Putamen (tissue), 1 donor: ENCODE measurements at places on chromosomes 5 and 9.
A peak's percentile ranks its signal among the peaks of the same experiment; 100 is the strongest.

DNA sequence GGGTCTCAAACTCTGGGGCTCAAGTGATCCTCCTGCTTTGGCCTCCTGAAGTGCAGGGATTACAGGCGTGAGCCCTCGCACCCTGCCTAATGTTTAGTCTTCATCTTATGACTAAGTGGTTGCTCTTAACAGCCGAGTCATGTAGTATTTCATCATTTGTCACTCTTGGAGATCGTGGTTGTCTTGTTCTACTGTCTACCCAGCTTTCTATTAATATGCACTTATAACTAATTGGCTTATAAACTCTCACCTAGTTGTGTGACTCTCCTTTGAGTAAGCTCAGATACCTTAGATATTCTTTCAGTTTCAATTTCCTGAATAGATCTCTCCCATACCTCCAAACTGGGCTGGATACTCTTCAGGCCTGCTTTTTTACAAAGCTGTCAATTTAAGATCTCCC lies 19.9 kb downstream of the SLC44A1 start:
- DNase-seq, result no peak

GRCh38 chr9:91055845-91056244 lies 254.2 kb downstream of the SYK start:
- no peak for DNase-seq

GRCh38 chr9:29928072-29928471 lies 2354.8 kb upstream of the C9orf72 start:
- DNase-seq, result no peak

DNA sequence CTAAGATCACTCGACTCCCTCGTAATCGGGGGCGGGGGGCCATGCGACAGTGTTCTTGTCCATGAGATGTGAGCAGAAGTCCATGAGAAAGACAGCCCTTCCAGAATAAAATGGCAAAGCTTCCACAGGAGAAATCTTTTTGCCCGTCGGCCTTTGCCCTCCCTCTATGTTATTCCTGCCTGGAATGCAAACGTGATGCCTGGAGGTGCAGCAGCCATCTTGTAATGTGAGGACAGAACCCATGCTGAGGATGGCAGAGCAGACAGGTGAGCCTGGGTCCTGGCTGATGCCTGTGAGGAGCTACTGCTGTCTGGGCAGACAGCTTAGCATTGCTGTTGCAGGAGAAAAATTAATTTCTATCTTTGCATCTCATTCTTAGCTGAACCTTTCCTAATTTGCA lies 17.2 kb downstream of the MED10 start:
- no peak for DNase-seq

DNA sequence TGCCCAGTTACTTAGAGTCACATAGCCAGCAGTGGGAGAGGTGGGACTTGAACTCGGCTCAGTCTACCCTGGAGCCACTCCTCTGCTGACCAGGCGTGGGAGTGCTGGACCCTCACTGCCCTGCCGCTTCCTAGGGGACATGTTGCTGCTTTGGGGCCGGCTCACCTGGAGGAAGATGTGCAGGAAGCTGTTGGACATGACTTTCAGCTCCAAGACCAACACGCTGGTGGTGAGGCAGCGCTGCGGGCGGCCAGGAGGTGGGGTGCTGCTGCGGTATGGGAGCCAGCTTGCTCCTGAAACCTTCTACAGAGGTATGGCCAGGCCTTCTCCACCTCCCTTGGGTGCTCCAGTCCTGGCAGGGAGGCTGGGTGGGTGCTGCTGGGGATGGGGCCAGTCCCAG lies 3.4 kb upstream of the CACFD1 start:
- DNase-seq, result no peak

DNA sequence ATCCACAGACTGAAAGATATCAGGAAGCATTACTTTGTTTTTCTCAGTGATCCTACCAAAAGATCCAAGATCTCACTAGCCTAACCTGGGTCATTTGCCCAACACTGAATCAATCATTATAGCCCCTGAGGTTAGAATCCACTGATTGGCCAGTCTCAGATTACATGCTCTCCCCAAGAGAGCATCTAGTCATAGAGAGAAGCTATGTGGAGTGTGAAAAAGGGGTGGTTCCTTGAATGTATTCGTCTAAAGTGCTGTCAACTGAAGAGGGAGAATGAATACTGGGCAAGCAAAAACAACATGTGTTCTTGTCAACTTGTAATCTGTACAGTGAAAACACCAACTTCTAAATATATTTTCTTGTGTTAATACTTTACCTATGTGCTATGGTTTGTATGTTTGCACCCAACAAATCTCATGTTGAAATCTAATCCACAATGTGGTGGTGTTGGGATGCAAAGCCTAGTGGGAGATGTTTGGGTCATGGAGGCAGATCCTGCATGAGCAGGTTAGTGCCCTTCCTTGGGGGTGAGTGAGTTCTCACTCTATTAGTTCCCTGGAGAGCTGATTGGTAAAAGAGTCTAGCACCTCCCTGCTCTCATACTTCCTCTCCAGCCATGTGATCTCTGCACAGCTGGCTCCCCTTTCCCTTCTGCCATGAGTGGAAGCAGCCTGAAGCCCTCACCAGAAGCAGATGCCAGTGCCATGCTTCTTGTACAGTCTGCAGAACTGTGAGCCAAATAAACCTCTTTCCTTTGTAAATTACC lies 60.3 kb upstream of the PJA2 start:
- DNase-seq, result no peak

DNA sequence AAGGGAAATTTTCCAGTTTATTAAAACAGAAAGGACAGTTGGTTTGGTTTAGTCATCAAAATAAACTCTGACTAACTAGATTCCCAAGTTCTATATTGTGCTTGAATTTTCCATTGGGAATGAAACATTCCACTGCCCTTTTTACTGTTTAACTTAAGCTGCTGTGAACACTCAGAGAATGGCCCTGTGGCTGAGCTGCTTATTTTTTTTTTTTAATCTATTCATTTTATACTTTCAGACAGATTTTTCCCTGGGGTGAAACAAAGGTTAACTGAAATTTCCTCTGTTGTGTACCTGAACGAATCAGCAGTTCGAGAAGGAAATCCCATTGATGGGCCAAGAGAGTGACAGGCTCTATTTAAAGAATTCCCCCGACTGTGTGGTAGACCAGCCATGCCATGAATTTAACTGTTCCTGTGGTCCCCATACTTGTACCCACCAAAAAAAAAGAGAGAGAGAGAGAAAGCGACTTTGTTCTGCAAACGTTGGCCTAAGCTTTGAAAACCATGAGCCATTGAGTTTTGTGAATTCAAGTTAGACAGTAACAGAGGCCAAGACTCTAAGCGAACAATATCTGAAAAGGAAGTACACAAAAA lies 138.7 kb upstream of the GRHPR start:
- DNase-seq, result no peak

GRCh38 chr5:42605490-42605889 lies 151.1 kb upstream of the CCDC152 start:
- DNase-seq, result no peak

GRCh38 chr5:103218164-103218563 lies 40.4 kb upstream of the MACIR start:
- DNase-seq, result no peak

GRCh38 chr5:7878381-7878873 lies 9.5 kb downstream of the MTRR start:
- DNase-seq, result peak; percentile 51

- no peak for DNase-seq
Measured at GRCh38 chr5:167813389-167813788, 478.1 kb upstream of the WWC1 start.

- DNase-seq, result no peak
Measured at GRCh38 chr9:126722922-126723806, 81.7 kb upstream of the ZBTB43 start.

DNA sequence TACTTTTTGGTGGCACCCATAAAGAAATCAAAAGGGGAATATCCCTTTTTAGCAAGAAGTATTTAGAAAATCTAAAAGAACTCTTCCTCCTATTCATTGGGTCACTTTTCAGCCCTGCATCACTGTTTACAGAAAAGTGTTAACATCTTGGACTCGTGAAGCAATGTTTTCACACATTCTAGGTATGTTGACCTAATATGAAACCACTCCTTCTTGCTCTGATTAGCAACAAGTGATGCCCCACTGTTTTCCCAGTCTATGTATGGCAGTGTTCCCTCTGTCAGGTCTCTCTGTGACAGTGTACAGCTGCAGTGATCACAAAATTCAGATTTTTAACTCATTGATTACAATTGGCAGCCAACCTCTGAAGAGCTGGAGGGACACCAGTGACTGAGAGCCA lies 148.2 kb upstream of the SLC12A2 start:
- DNase-seq, result no peak

DNA sequence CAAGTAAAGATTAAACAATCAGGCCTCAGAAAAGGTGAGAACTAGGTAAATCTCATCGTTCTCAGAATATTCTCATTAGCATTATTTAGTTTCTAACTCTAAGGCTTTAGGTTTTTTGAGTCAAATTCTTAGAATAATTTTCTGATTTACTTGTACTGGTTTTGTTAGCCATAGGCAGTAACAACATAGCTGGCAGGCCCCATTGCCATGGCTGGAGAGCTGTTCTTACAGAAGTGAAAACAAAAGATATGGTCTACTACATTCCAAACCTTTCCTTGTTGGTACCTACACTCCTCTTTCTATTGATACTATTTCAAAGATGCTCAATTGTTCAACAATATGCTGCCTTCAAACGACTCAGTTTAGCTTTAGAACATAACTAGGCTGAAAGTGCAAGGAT lies 27.3 kb downstream of the IFNW1 start:
- DNase-seq, result no peak

DNA sequence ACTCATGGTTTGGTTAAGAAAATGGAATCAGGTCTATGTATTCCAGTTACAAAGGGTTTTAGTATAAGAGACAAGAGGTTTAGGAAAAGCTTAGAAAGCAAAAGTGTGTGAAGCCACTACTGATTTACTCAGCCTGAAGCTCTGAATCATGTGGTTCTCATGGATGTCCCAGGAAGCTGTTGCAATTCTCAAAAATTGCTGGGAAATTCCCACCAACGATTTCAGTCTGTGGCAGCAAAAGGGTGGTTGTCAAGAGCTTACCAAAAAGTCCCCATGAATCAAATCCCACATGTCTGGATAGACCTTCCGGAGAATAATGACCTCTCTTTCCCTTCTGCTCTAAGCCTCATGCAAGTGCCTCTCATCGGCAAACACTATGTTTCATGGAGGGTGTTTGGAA lies 929.9 kb downstream of the TLE4 start:
- DNase-seq, result no peak

DNA sequence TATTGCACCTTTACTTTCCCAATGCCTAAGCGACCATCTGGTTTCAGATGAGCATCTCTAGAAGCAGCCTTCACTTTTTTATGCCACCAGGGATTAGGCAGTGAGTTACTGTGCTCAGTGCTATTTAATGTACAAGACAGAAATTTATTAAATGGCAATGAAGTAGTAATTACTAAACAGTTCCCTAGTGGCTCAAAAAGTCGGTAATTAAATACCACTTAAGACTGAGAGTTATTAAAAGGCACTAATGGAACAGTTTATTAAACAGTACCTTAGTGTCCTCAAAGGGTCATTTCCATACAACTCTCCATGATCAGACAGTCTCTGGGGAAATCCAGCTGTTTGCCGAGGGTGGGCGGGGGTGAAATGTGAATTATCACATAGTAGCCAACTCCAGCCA lies 42.3 kb downstream of the LHFPL2 start:
- no peak for DNase-seq

- DNase-seq, result no peak
Measured at GRCh38 chr9:87282538-87282937, 215.1 kb upstream of the DAPK1 start.

DNA sequence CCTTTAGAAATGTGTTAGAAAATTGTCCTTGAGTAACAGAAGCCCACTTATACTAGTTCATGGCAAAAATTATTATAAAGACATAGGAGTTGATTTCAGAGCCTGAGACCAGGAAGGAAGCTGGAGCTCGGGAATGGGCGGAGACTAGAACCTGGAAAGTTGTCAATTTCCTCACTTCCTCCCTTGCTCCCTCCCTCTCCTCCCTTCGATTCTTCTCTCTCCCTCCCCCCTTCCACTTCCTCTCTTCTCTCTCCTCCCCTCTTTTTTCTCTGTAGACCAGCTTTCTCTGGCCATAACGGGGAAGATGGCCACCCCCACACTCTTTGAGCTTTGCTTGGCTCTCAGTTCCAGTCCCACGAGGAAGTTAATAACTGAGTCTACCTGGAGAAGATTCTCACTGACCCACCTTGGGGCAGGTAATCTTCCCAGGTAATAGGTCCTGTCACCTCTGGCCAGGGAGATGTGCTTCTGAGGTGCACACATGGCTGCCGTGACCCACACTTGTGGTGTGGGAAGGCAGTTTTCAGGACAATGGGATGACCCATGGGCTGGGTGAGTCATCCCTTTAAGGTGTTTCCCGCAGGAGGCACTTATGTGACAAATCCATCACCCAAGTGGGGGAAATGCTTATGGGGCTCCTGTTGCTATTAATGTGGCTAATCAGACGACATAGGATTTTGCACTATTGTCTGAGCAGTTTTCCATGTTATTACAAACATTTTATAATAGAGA lies 78.7 kb downstream of the HSPA4 start:
- no peak for DNase-seq

- DNase-seq, result no peak
Measured at GRCh38 chr5:180472269-180472668, 21.9 kb upstream of the CNOT6 start.

- DNase-seq, result no peak
Measured at GRCh38 chr9:127946728-127947127, 9.1 kb upstream of the DPM2 start.

GRCh38 chr9:87148331-87149104 lies 201.2 kb upstream of the GAS1 start:
- DNase-seq, result peak; percentile 91

- no peak for DNase-seq
Measured at GRCh38 chr5:8081179-8081578, 212.2 kb downstream of the MTRR start.

DNA sequence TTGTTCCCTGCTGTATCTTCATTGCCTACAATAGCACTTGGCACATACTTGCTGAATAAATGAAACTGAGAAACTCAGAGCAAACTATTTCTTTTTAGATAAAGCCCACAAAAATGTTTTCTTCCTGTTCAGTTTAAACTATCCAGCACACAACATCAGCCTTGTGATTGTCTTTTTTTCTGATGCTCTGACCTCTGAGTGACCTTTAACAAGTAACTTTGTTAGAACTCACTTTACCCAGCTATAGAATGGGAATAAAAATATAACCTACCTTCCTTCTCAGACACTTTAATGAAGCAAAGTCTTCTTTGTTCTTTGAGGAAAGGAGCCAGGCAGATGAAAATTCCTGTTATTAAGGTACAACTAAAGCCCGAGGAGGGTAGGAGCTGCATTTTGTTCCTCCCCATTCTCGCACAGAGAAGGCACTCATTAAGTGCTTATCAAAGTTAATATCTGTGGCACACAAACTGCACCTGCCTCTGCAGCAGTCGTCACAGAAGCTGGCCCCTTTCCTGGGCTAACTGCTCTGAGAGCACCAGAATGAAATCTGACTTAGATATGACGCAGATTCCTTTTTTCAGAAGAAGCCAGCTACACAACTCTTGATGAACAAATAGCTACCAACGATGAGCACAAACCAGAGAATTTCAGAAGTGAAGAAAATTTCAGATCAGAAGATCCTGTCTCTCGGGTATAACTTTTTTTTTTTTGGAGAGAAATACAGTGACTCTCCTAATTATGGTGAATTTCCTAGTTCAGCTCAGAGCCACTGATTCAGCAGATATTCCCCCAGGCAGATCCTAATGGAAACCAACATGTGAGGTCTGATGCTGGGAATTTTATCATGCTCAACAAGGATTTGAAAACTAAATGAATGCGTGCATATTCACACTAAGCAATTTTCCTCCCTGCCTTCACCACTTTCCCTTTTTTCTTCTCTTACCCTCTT lies 31.0 kb upstream of the NR3C1 start:
- no peak for DNase-seq

GRCh38 chr5:126656401-126657007 lies 55.8 kb downstream of the PHAX start:
- DNase-seq, result peak; percentile 37

- no peak for DNase-seq
Measured at GRCh38 chr5:87722286-87722685, 309.6 kb upstream of the CCNH start.
